ENCODE measurements at places on chromosomes 2 and 18. TPM values are rescaled to one million over a fixed set of nuclear protein-coding genes. Genes with fewer than 3 reads are reported as not detected.
A peak's percentile ranks its signal among the peaks of the same experiment; 100 is the strongest.

Gene ACMSD
- total RNA-seq: not detected

Gene SNED1
- total RNA-seq: 74.6 TPM

Gene R3HDM1
- 16.7 TPM for total RNA-seq

Gene VAMP5
- total RNA-seq: 68.8 TPM

Gene KIF1A
- total RNA-seq: 0.71 TPM

Gene CIDEA
- total RNA-seq: not detected

Gene FKBP7
- total RNA-seq: 7.7 TPM

Gene KHK
- 7.6 TPM for total RNA-seq

Gene IL18RAP
- 10.9 TPM for total RNA-seq

Gene TMEM247
- total RNA-seq: not detected

DNA sequence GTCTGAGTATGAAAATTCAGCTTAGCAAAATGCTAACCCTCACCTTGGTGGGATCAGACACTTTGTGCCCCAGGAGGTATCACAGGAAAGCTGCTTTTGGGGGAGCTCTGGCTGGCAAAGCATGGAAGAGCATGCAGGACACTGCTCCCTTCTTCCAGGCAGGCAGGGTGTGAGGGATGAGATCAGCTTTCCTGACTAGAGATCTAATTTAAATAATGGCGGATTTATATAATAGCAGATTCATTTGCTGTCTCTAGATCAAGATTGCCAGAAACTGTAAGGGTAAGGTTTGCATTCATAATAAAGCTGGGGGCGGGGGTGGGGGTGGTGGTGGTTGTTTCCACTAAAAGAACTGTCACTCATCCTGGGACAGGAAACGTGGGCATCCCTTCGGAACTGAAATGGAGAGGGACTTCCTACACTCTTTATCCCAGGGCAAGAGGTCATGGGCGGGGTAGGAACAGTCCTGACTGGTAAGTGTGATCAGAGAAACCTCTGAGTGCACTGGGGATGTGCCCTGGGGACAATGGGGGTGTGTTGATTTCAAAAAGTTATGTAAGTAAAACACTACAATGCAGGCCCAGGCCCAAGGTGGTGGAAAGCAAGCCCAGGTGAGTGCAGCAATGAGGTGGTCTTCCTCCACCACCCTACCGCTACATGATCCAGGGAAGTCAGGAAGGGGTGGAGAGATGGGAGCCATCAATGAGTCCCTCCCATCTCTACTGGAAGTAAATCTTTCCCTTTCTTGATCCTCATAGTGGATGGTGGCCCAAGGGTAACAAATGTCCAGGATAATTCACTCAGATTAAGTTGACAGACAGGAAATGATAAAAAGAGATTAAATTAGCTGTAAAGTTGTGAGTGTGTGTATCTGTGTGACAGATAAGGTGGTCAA, 171.4 kb upstream of the SERPINE2 start:
- no peaks in the 10 kb centered on the region for H3K36me3 ChIP-seq
- H3K27me3 ChIP-seq: no peaks in the 10 kb centered on the region
- H3K4me1 ChIP-seq: no peaks in the 10 kb centered on the region
- no peak overlapping the region for H3K4me3 ChIP-seq
- H3K27ac ChIP-seq: no peak overlapping the region

DNA sequence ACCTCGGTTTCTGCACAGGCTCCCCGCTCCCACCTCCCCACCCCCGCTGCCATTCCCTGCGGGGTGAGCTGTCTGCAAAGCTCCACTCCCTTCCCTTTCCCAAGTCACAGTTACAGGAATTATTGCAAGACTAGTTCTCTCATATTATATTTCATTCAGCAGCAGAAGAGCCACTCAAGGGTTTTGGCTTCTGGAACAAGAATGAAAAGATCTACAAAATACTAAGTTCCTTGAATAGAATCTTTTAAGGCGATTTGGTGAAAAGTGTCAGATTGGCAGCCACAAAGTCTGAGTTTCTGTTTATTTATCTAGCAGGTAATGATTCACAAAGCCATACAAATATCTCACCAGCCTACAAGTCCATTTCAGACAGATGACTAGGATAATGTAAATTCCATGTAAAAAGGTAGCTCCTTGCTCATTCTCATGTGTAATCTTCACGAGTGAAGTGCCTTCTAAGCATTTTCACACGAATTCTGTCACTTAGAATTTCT, 221.9 kb upstream of the RBBP8 start:
- H3K27me3 ChIP-seq: no peaks in the 10 kb centered on the region
- peak overlapping the region; percentile 73 for H3K27ac ChIP-seq
- peaks cover 26% of the 10 kb centered on the region for H3K4me1 ChIP-seq
- H3K36me3 ChIP-seq: no peaks in the 10 kb centered on the region
- DNase-seq: peak; percentile 71

- no peaks in the 10 kb centered on the region for H3K27me3 ChIP-seq
- H3K27ac ChIP-seq: no peak overlapping the region
- H3K4me1 ChIP-seq: peaks cover 18% of the 10 kb centered on the region
- no peak overlapping the region for H3K4me3 ChIP-seq
Observed at GRCh38 chr2:85806358-85807118, 52.7 kb downstream of the ATOH8 start.

DNA sequence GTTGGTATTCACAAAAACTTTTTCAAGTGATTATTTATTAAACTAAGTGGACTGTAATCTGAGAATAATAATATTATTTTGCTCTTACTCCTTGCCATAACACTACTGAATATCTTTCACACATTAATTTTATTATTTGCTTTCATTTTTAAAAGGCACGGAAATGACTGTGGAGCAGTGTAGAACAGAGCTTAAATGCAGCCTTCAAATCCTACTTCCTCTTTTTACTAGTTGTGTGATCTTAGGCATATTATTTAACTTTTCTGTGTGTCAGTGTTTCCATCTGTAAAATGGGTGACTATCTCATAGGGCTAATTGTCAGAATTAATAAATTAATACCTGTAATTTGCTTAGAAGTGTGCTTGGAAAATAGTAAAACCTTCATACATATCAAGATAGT, 55.5 kb upstream of the SLC8A1 start:
- no peak for DNase-seq
- H3K4me3 ChIP-seq: no peak overlapping the region
- H3K27ac ChIP-seq: no peak overlapping the region
- no peaks in the 10 kb centered on the region for H3K27me3 ChIP-seq
- no peaks in the 10 kb centered on the region for H3K4me1 ChIP-seq

- H3K4me3 ChIP-seq: no peak overlapping the region
- no peaks in the 10 kb centered on the region for H3K27me3 ChIP-seq
- H3K4me1 ChIP-seq: no peaks in the 10 kb centered on the region
- no peaks in the 10 kb centered on the region for H3K36me3 ChIP-seq
- H3K27ac ChIP-seq: no peak overlapping the region
- DNase-seq: peak; percentile 86
Observed at GRCh38 chr2:85066874-85067351, 66.3 kb upstream of the TCF7L1 start.

DNA sequence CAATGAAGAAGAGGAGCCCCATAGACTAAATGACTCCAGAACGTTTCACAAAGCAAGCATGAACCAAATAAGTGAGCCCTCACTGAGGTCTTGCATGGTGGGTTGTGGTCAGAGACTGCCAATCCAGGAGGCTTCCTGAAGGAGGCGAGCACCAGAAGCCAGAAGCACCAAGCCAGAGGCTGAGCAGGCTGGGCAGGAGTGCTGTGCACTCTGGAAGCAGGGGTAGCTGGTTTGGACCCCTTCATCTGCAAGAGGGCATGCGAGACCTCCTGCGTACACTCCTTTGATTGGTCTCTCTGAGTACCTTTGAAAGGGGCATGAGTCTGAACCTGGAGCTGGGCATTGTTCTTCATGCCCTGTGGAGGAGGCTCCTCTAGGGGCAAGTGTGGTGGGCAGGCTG, 192.5 kb downstream of the HAUS1 start:
- no peaks in the 10 kb centered on the region for H3K36me3 ChIP-seq
- H3K27ac ChIP-seq: peak overlapping the region; percentile 63
- no peak overlapping the region for H3K4me3 ChIP-seq
- no peaks in the 10 kb centered on the region for H3K27me3 ChIP-seq

GRCh38 chr2:238567996-238568395, 141.3 kb downstream of the ASB1 start:
- DNase-seq: no peak
- H3K4me3 ChIP-seq: no peak overlapping the region
- H3K4me1 ChIP-seq: peaks cover 5% of the 10 kb centered on the region
- H3K27ac ChIP-seq: no peak overlapping the region
- H3K27me3 ChIP-seq: no peaks in the 10 kb centered on the region

GRCh38 chr2:205759257-205759656, 77.0 kb downstream of the NRP2 start:
- H3K4me1 ChIP-seq: peaks cover 14% of the 10 kb centered on the region
- no peak for DNase-seq
- H3K4me3 ChIP-seq: no peak overlapping the region
- H3K27ac ChIP-seq: no peak overlapping the region
- peaks cover 18% of the 10 kb centered on the region for H3K36me3 ChIP-seq

DNA sequence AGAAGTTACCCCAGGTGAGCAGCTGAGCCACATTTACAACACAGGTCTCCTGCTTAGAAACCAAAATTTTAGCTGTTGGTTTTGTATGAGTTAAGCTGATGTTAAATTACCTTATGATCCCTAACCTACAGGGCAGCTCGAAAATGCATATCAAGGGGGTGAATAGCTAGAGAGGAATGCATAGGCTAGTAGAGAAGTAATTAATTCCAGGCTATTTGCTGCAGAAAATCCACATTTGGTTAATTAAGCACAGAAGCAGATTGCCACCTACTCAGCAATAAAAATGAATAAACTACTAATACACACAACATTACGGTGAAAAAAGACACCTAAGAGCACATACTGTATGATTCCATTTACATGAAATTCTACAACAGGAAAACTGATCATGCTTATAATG, 91.4 kb downstream of the OSBPL1A start:
- H3K4me3 ChIP-seq: no peak overlapping the region
- H3K36me3 ChIP-seq: peaks cover 11% of the 10 kb centered on the region
- no peak overlapping the region for H3K27ac ChIP-seq
- no peaks in the 10 kb centered on the region for H3K27me3 ChIP-seq
- DNase-seq: no peak
- H3K4me1 ChIP-seq: no peaks in the 10 kb centered on the region

DNA sequence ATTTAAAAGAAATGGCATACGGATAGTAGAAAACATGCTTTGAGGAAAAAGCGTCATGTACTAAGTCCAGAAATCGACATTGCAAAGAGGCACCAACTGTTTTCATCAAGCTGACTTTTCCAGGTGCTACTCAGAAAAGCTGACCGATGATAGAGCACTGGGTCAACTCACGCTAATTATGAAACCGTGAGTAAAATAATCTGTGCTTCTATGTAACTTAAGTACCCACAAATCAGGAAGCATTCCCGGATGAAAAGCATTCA, 353 bp upstream of the NUP35 start:
- peak overlapping the region; percentile 70 for H3K27ac ChIP-seq
- H3K4me3 ChIP-seq: peak overlapping the region; percentile 21

DNA sequence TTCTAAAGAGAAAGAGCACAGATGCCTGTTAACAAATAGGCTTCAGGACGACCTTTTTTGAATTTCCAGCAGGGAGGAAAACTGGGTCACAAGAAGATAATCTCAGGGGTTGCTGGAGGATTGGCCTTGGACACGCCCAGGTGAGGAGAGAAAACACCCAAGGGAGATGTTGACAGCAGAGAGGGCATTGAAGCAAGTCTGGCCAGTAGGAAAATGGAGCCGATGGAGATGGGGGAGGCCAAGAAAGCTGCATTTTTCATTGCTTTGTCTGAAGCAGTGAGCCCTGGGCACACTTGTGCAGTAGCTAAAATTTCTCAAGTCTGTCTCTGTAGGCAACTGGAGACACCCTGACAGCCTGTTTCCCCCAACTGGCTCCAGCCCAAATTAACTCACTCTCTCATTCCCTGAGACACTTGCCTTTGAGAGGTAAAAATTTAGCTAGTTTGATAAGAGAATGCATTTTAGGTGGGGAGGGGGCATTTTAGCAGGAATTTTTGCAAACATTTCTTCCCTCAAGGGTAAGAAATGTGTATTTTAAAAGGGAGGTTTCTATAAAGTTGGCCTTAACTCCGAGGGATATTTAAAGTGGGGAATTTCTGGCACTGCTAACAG, 165.5 kb downstream of the TGIF1 start:
- H3K27me3 ChIP-seq: no peaks in the 10 kb centered on the region
- H3K27ac ChIP-seq: no peak overlapping the region
- H3K4me3 ChIP-seq: no peak overlapping the region
- H3K4me1 ChIP-seq: no peaks in the 10 kb centered on the region
- no peaks in the 10 kb centered on the region for H3K36me3 ChIP-seq

GRCh38 chr2:33118651-33119050, 171.9 kb downstream of the LTBP1 start:
- H3K4me1 ChIP-seq: peaks cover 6% of the 10 kb centered on the region
- no peak overlapping the region for H3K4me3 ChIP-seq
- no peaks in the 10 kb centered on the region for H3K36me3 ChIP-seq
- no peak for DNase-seq
- H3K27me3 ChIP-seq: no peaks in the 10 kb centered on the region

GRCh38 chr18:24238387-24238786, 99.5 kb downstream of the CABYR start:
- no peak overlapping the region for H3K27ac ChIP-seq
- H3K4me1 ChIP-seq: peaks cover 11% of the 10 kb centered on the region
- no peaks in the 10 kb centered on the region for H3K27me3 ChIP-seq
- H3K36me3 ChIP-seq: peaks cover 5% of the 10 kb centered on the region
- DNase-seq: no peak

GRCh38 chr18:4593895-4594294, 138.8 kb upstream of the DLGAP1 start:
- H3K36me3 ChIP-seq: no peaks in the 10 kb centered on the region
- H3K27ac ChIP-seq: no peak overlapping the region
- H3K27me3 ChIP-seq: no peaks in the 10 kb centered on the region
- no peak overlapping the region for H3K4me3 ChIP-seq

DNA sequence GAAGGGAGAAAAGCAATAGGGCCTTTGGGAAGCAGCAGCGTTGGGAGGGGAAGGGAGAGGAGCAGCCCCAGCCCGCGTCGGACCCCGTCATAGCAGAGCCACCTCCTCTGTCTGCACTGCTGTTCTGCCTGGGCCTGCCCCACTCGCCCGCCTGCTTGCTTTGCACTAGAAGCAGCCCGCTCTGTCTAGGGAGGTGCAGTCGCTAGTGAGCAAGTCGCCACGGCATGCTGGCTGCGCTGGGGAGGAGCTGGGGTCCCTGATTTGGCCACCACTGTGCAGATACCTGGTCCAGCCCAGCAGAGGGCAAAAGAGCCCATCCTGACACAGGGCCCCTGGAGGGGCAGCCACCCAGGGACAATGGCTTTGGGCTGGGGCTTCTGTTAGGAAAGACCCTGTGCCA, 8.0 kb upstream of the TMEM214 start:
- no peak overlapping the region for H3K27ac ChIP-seq
- H3K4me1 ChIP-seq: peaks cover 12% of the 10 kb centered on the region
- H3K36me3 ChIP-seq: peaks cover 5% of the 10 kb centered on the region
- no peaks in the 10 kb centered on the region for H3K27me3 ChIP-seq
- no peak for DNase-seq
- no peak overlapping the region for H3K4me3 ChIP-seq

- no peak overlapping the region for H3K27ac ChIP-seq
- peaks cover 20% of the 10 kb centered on the region for H3K36me3 ChIP-seq
- H3K27me3 ChIP-seq: no peaks in the 10 kb centered on the region
Observed at GRCh38 chr18:11885278-11885947, 22.7 kb downstream of the MPPE1 start.

DNA sequence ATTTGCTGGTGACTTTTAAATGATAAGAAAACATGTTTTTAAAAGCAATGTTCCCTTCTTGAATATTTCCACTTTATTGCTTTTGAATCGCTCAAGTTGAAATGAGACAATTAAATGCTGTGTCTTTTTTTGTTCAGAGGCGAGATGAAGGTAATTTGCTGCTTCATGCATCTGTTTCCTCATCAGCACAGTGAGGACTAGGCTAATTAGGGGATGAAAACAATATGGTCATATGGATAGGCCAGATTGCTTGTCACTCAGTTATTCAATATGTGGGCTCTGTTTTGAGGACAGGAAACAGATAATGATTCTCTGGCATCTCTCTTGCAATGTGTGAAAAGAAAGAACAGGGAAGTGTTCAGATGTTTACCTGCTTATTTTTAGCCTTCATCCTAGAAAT, 61.0 kb downstream of the ERBB4 start:
- no peaks in the 10 kb centered on the region for H3K36me3 ChIP-seq
- no peak for DNase-seq
- H3K27ac ChIP-seq: no peak overlapping the region
- H3K4me3 ChIP-seq: no peak overlapping the region
- no peaks in the 10 kb centered on the region for H3K4me1 ChIP-seq

Measured in lung (tissue), 17 donors.